ENCODE measurements at places on chromosomes 7 and 10. TPM values are rescaled to one million over a fixed set of nuclear protein-coding genes. Genes with fewer than 3 reads are reported as not detected.

SKAP2 gene
- total RNA-seq, result 46.5 TPM

GDF10 gene
- total RNA-seq, result 2.0 TPM

SH2D4B gene
- total RNA-seq, result 0.16 TPM

FAM20C gene
- total RNA-seq, result 30.7 TPM

SYPL1 gene
- total RNA-seq, result 96.2 TPM

ZFYVE27 gene
- 26.9 TPM for total RNA-seq

COL13A1 gene
- 0.66 TPM for total RNA-seq

GRCh38 chr7:30879139-30880124 is 32.2 kb upstream of the AQP1 start:
- DNase-seq, result no peak

DNA sequence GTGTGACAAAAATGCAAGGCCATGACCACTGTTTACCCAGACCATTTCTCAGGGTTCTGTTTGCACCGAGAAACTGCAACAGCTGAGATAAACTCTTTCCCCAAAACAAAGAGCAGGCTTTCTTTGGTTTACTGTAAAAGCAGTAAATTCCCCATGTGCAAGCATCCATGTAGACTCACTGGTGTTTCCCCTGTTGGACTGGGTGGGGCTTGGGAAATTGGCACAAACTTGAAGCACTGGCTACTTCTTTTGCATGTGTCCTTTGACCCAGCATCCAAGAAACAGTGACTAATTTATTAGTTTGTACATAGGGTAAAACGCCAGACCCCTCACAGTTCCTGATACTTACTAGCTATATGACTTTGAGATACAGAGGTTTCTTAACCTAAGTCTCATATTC is 12.3 kb downstream of the IQUB start:
- no peak for DNase-seq

GRCh38 chr10:26052326-26052725 is 118.3 kb downstream of the MYO3A start:
- DNase-seq, result no peak

GRCh38 chr10:47358457-47358856 is 10.3 kb downstream of the RBP3 start:
- no peak for DNase-seq

DNA sequence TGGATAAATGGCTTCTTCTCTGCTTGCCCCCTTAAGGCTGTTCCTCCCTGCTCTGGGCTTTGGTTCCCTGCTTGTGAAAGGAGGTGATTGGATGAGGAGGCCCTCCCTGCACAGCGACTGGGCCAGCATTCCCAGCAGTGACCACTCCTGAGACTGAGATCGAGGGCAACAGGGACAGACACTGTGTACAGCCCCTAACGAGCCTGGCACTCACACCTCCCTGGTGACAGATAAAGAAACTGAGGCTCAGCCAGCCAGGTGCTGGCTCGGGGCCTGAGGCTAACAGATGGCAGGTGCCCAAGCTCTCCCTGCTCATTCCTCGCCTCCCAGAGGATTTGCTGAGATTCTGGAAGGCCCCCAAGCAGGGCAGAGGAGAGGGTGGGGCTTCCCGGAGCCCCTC is 12.0 kb upstream of the AQP1 start:
- DNase-seq, result no peak

- DNase-seq, result no peak
Measured at GRCh38 chr7:69301253-69301652, 297.0 kb upstream of the AUTS2 start.

- no peak for DNase-seq
Measured at GRCh38 chr10:50360077-50360850, 108.9 kb upstream of the ASAH2 start.

DNA sequence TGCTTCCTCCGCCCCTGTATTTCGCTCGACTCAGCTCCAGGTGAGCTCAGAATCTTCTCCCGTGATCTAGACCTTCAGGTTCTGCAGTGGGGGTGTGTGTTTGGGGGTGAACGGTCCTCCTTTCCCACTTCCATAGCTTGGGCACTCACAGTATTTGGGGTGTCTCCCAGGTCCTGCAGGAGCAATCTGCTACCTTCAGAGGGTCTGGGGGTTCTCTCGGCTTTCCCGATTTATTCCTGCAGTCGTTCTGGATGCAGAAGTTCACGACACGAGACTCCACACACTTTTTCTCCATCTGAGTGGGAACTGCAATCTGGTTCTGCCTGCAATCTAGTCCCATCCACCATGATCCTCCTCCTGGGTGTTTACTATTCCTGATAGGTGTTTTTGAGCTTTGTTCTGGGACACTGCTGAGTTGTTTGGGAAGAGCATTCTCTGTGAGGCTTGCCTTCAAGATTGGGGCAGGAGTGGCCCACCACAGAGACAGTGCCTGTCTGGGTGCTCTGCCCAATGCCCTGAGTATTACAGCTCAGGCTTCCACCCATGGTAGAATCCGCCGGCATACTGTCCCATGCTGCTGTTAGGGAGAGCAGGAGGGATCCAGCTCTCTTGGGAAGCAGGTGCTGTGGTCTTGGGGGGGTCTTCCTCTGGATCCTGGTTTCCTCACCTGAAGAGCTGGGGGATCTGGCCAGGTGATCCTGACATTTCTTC is 29.8 kb downstream of the JAKMIP3 start:
- no peak for DNase-seq

GRCh38 chr7:21828841-21829240 is 116.9 kb downstream of the CDCA7L start:
- no peak for DNase-seq

DNA sequence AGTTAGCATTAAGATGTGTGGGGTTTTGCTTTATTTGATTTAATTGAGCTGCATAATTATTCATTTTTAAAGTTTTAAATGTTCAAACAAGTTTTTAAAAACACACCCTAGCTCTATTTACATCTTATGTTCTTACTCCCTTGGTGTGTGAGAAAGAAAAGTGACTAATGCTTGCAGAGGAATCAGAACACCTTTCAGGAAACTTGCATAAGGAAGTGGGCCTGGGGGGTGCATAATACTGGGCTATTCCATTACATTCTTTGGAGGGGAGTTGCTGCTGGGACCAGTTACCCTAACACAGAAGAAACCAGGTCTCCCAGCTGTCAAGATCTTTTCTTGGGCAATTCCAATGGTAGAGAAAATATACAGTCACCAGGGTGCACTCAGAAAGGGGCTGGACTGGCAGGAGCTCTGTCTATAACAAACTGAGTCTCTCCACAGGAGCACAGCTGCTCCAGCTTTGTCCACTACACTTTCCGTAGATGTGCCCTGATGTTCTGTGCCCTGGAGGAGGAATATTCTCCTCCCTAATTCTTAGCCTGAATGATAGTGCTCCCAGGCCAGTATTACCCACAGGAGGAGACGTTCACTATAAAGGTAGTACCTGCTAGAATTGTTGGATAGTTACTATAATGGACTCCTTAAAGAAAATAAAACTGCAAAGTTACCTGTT is 304.2 kb downstream of the CDC14C start:
- no peak for DNase-seq

DNA sequence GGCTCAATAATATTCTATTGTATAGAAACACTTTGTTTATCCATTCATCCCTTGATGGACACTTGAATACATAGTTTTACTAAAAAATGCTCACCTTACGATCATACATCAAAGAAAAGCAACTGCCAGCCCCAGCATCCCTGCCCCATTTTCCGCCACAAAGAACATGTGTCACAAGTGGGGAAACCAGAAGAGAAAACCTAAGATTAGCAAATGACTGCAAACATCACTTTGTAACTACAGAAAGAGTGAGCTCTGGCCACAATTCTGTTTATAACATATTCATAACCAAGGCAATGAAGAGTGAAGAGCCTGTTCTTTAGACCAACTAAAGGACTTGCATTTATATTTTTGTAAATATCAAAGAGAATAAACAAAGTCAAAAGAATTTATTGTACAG is 89.8 kb downstream of the DOCK4 start:
- no peak for DNase-seq

Data from breast epithelium (tissue), 4 donors.